ENCODE measurements at places on chromosomes 6 and 20. TPM values are rescaled to one million over a fixed set of nuclear protein-coding genes. Genes with fewer than 3 reads are reported as not detected.

GRCh38 chr20:64006902-64007301 is 26.0 kb downstream of the PRPF6 start:
- DNase-seq: no peak

SNAP91 gene
- 0.68 TPM for polyA plus RNA-seq

GABRR1 gene
- polyA plus RNA-seq: 2.8 TPM

TMEM200A gene
- 28.7 TPM for polyA plus RNA-seq

All from left renal cortex interstitium (tissue), 4 donors.